ENCODE measurements at places on chromosomes 1 and 21.

GRCh38 chr1:94602316-94602715 is 60.8 kb upstream of the F3 start:
- DNase-seq = no peak

GRCh38 chr21:43755820-43756594 is 20.1 kb downstream of the CSTB start:
- DNase-seq = no peak

DNA sequence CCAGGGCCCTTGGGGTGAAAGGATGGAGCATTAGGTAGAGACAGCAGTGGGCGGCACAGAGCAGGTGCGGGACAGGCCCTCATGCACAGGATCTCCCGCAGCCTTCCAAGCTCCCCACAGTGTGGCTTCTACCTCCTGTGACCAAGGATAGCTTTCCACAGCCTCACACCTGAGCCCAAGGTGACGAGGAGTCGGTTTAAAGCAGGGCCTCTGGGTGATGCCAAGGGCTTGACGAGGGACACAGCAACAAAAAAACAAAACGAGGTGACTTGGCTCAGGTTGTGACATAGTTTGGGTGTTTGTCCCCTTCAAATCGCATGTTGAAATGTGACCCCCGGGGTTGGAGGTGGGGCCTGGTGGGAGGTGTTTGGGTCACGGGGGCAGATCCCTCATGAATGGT is 15.3 kb downstream of the RSPH1 start:
- no peak for DNase-seq

DNA sequence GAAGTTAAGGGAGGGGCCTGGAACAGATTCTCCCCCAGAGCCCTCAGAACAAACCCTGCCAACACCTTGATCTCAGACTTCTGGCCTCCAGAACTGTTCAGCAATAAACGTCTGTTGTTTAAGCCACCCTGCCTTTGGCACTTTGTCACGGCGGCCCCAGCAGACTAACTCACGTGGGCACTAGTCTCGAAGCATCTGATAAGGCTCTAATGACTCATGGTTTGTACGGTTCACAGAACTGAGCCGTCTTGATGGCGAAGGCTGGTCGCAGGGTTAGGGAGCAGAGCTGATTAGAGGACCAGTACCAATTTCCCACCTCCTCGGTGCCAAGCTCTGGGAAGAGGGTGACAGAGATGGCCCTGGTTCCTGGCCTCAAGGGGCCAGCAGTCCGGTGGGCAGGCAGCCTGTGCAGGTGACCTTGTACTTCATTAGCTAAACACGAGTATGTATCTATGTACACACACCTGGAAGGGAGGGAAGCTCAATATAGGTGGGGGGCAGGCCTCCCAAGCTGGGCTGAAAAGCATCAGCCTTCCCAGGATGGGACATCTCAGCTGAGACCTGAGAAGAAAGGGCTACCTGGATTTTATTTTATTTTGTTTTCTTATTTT is 112.8 kb downstream of the MRPS6 start:
- DNase-seq = no peak

- DNase-seq = no peak
Observed at GRCh38 chr1:228182296-228183030, 16.9 kb downstream of the IBA57 start.

- no peak for DNase-seq
Observed at GRCh38 chr1:19430121-19431068, 54.9 kb downstream of the CAPZB start.

- DNase-seq = no peak
Observed at GRCh38 chr1:81242103-81242502, 558.6 kb upstream of the ADGRL2 start.

GRCh38 chr1:23431431-23431830 is 6.9 kb upstream of the TCEA3 start:
- DNase-seq = no peak

DNA sequence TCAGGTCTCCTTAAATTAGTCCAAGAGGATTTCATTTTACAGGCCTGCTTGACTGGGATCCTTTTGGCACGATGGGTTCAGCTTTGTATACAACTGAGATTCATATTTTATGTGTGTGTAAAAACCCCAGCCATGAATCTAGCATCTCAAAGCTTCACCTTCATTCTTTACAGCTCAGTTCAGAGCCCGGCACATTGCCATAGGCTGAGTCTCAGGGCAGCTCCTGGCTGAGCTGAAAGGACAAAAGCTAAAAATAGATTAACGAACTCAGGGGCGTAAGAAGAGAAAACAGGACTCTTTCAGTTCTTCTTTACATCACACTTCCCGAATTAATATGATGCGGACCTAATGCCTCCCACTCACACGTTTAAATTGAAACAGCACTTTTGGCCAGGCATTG is 262.8 kb upstream of the PBX1 start:
- DNase-seq = no peak

DNA sequence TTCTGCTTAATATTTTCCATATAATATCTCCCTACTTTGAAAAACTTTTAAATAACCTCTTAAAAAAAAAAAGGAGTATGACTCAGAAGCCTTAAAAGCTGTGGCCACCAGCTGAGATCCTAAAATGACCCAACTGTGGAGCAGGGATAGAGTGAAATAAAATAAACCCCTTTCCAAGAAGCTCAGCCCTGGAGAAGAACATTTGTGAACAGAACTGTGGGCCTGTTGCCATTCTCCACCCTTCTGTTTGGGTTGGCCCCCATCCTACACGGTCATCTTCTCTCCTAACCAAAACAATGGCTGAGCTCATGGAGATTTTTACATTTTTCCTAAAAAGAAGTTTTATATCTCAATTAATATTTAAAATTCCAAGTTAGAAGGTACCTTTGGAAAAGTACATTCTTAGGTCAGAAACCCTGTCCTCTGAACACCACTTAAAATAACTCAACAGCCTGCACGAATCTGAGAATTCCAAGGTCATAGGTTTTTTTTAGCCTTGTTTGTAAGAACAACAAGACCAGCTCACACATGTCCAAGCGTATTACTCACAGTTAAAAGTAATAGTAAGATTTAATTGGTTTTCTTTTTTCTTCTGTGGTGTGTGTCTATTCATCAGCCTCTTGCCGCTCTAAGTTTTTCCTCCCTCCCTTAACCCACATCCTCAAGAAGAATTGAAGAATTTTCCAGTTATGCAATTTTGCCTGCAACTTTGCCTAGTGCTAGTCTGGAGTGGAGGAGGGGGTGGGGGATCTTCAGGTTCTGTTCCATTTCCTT is 107.7 kb upstream of the ERRFI1 start:
- DNase-seq = no peak

GRCh38 chr1:79912813-79913212 is 906.3 kb upstream of the ADGRL4 start:
- DNase-seq = no peak

GRCh38 chr1:150562446-150563339 is 13.5 kb downstream of the ADAMTSL4 start:
- no peak for DNase-seq

DNA sequence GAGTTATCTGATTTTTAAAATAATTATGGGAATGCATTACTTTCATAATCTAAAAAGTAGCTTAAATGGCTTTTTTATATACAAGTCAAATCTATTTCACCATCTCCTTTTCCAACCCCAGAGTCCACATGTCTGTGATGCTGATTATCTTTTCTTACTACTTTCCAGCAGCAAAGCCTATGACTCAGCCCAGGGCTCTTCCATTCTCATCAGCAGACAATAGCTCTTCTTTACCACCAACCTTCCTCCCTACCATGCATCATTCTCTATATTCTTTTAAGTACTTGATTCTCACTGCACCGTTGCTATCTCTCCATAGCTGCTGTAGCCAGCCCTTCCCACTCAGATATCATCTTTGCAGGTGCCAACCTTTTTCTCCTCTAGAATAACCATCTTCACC is 61.3 kb downstream of the OVGP1 start:
- no peak for DNase-seq

- no peak for DNase-seq
Observed at GRCh38 chr21:41029571-41029970, 138.4 kb upstream of the BACE2 start.

GRCh38 chr1:190175320-190175719 is 302.3 kb downstream of the BRINP3 start:
- DNase-seq = no peak

DNA sequence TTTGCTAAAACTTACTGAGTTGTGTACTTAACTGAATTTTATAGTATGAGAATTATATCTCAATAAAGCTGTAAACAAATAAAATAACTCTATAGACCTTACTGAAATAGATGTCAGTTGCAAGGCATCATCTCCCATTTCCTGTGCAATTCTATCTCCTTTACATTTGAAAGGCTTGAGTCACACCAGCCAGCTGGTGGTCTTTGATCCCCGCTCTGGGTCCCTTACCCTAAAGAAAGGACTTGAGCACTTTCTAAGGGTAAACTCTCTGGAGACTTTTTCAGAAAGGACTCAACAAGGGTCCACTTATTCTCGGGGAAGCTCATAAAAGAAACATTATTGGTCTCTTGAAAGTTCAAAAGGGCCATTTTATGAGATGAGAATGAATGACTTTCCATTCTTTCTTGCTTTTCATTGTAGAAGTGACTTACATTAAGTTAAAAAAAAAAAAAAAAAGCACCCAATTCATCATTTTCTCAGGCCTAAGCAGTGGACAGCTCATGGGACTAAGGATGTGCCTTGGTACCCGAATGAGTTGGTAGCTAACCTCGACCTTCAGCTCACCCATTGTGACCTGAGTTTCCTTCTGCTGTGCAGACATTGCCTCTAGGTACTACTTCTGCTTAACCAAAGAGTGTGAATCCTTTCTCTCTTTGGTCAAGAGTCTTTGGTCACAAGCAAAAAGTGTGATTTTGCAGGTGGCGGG is 147.0 kb upstream of the COA6 start:
- no peak for DNase-seq

- no peak for DNase-seq
Observed at GRCh38 chr1:53135735-53136114, 6.7 kb downstream of the SLC1A7 start.
